ENCODE measurements at places on chromosomes 13 and 19.

- DNase-seq = peak; percentile 29
These were observed 124.5 kb downstream of the KDM4B start for GRCh38 chr19:5093297-5093928.

- DNase-seq = no peak
These were observed 866 bp downstream of the COX7A1 start for GRCh38 chr19:36151144-36152018.

DNA sequence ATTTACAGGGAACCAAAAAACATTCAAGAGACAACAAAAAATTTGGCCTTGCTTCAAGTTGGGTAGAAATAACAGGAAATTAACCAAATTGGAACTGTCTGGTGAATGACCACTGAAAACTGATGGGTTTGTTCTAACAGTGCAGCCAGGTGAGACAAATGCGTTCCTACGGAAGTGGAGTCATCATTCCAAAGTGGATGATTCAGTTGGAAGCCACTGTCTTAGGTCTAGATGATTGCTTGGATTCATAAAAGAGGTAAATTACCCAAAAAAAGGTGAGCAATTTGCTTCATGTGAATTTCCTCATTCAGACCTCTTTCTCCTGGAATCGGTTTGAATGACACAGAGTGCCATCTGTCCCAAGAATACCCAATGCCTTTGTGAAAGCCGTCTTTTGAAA is 87.1 kb upstream of the IPO5 start:
- DNase-seq = no peak

GRCh38 chr19:39193803-39194202 is 3.0 kb upstream of the NCCRP1 start:
- DNase-seq = no peak

DNA sequence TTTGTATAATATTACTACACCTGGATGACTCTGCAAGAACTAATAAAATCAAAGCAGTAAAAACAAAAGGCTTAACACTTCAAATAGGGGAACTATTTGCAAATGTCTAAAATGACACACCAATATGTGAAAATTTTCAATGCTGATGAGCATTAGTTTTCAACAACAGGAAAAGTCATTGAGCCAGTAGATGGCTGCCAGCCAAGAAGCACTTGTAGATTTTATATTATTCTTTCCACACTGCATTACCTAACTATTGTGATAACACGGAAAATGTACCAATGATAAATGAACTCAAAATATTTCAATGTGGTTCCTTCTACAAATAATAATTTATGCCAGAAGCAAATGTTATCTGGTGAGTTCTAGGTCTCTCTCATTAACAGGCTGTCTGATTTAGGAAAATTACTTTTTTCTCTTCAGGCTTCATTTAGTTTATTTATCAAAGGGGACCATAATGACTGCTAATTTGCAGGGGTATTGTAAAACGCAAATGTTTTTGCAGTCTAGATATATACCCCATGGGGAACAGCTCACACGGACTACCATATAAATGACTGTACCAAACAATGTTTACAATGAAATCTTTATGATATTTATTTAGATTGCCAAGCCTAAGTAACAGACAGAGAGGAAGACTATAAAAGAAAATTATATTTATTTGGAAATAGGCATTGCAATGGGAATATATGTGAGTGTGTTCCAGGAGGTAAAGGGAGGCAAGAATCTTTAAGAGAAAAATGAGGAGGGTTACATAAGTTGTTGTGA is 407.8 kb downstream of the LIG4 start:
- no peak for DNase-seq

All from SJCRH30 (cell line).